ENCODE measurements at places on chromosomes 1 and 21.

DNA sequence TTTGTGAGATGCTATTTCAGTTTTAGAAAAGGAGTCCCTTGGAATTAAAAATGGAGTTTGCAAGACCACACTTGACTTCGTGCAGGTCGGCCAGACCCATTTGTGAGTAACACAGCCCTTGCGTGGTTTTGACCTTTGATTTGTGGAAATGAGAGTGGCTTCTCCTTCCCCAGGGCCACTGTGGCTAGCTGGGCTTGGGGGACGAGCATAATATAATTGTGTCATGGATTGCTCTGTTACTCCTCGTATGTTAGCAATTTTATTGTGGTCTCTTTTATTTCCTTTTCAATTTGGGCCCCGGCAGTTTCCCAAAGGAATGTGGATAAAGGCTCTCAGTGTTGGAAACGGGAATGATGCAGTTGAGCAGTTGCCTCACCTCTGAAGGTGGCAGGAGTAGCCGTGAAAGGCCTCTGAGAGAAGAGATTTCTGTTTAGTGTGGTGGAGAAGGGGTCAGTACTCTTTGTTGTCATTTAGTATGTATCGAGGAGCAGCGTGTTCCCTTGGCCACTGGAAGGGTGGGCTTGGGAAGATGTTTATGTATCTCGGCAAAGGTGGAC is 194.6 kb downstream of the PBX1 start:
- H3K36me3 ChIP-seq, result peaks cover 42% of the 10 kb centered on the region
- no peaks in the 10 kb centered on the region for H3K27me3 ChIP-seq
- DNase-seq, result no peak
- H3K4me3 ChIP-seq, result peak overlapping the region; percentile 71
- peaks cover 61% of the 10 kb centered on the region for H3K4me1 ChIP-seq
- H3K27ac ChIP-seq, result peak overlapping the region; percentile 72

GRCh38 chr1:24413350-24414163 is at the start of gene STPG1:
TSS of gene STPG1 (minus strand) at chr1:24413782. CDS start at chr1:24401388, 12,394 bp downstream.
- no peaks in the 10 kb centered on the region for H3K27me3 ChIP-seq
- H3K4me3 ChIP-seq, result peak within 1 kb of the TSS; percentile 92
- peak; percentile 87 for DNase-seq
- no peaks in the 10 kb centered on the region for H3K36me3 ChIP-seq
- peaks cover 30% of the 10 kb centered on the region for H3K4me1 ChIP-seq

DNA sequence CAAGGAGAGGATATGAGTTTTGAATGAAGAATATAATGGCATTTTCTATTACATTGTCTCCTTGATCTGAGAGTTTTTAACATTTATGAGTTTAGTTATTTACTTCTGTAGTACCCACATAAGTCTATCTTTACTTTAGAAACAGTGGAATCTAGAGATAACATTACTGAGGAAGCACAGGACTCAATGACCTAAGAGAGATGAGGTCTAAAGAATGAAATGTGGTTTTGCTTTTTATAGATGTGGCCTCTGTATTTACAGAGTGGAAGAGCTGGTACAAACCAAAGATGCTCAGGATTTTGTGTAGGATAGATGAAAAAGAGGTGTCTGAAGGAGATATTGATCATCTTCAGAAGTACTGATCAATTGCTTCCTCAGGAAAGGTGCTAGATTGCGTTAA is 177.3 kb downstream of the KCTD3 start:
- no peak overlapping the region for H3K4me3 ChIP-seq
- no peaks in the 10 kb centered on the region for H3K36me3 ChIP-seq
- no peaks in the 10 kb centered on the region for H3K4me1 ChIP-seq
- no peak for DNase-seq
- no peaks in the 10 kb centered on the region for H3K27me3 ChIP-seq
- no peak overlapping the region for H3K27ac ChIP-seq

- no peak overlapping the region for H3K27ac ChIP-seq
- no peak for DNase-seq
- no peaks in the 10 kb centered on the region for H3K4me1 ChIP-seq
- H3K36me3 ChIP-seq, result no peaks in the 10 kb centered on the region
- no peaks in the 10 kb centered on the region for H3K27me3 ChIP-seq
These were observed 1495.3 kb downstream of the MRPL39 start for GRCh38 chr21:24112020-24112419.

DNA sequence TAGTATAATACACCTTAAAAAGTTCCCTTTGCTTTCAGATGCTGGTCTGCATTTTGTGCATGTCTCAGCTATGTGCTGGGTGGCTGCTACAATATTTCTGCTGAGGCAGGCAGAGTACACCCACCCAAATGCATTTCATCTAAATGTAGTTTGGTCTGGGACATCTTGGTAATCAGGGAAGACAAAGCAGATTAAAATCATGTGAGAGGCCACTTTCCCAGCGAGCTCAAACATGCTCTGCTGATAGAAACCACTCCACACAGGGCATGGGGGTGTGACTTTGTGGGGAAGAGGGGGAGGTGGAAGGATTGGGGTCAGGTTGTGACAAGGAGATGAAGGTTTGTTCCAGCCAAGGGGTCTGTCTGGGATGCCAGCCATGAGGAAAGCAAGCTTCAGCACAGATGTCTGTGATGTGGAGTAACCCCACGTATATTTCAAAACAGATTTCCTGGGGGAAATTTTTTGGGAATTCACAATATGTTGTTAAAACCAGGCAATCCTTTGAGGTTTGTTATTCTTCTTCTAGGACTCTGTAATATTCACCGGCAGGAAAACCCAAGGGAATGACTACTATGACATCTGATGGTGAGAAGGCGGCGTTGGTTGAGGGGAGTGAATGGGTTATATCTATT is 255.1 kb upstream of the FGGY start:
- H3K36me3 ChIP-seq, result no peaks in the 10 kb centered on the region
- no peak for DNase-seq
- peak overlapping the region; percentile 55 for H3K27ac ChIP-seq
- peaks cover 39% of the 10 kb centered on the region for H3K4me1 ChIP-seq
- H3K4me3 ChIP-seq, result peak overlapping the region; percentile 2
- H3K27me3 ChIP-seq, result no peaks in the 10 kb centered on the region

- H3K4me1 ChIP-seq, result no peaks in the 10 kb centered on the region
- no peaks in the 10 kb centered on the region for H3K27me3 ChIP-seq
- no peak overlapping the region for H3K27ac ChIP-seq
- no peak overlapping the region for H3K4me3 ChIP-seq
These were observed 299.1 kb upstream of the ADAMTS5 start for GRCh38 chr21:27265949-27266348.

All from type B pancreatic cell (in vitro differentiated cells).